ENCODE measurements at places on chromosomes 7 and 10.

GRCh38 chr7:124840435-124840834 lies 74.8 kb upstream of the GPR37 start:
- DNase-seq: no peak

DNA sequence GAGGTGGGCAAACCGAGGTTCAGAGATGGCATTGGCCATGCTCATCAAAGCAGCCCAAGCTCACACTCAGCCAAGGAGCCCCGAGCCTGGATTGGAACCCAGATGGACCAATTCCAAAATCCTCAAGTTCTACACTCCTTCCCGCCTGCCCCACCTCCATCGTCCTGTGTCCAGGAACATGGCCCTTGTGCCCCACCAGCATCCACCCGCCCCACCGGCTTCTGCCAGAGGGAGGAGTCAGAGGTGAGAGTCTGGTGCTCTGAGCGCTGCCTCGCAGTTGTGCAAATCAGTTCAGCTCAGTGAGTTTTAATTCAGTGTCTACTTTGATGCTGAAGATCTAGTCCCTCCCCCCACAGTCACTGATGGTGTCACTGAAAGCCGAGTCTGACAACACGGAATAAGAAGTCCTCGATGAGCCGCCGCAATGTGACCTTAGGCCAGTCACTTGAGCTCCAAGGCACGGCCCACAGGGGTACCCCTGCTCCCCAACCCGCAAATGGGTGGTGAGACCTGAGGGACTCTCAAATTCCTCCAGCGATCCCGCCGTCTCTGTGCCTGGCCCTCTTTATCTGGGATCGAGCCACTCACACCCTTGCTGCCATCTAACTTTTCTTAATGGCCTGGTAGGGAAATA lies 26.3 kb downstream of the PRKAG2 start:
- peak; percentile 12 for DNase-seq

DNA sequence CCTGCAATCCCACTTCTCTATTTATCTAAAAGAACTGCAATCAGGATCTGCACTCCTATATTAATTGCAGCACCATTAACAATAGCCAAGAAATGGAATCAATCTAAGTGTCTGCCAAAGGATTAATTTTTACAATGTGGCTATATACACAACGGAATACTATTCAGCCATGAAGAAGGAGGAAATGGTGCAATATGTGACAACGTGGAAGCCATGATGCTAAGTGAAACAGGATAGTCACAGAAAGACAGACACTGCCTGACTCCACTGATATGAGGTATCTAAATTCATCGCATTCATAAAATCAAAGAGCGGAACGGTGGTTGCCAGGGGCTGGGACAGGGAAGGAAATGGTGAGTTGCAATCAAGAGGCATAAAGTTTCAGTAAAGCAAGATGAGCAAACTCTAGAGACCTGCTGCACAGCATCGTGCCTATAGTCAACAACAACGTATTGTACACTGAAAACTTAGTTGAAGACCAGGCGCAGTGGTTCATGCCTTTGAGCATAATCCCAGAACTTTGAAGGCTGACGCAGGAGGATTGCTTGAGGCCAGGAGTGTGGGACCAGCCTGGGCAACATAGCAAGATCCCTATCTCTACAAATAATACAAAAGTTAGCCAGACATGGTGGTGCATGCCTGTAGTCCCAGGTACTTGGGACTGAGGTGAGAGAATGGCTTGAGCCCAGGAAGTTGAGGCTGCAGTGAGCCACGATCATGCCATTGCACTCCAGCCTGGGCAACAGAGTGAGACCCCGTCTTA lies 76.3 kb downstream of the FGFR2 start:
- no peak for DNase-seq

GRCh38 chr7:69090936-69091335 lies 507.3 kb upstream of the AUTS2 start:
- DNase-seq: no peak

GRCh38 chr7:115851291-115851690 lies 179.3 kb downstream of the TFEC start:
- no peak for DNase-seq

- DNase-seq: no peak
Measured at GRCh38 chr7:70006261-70006920, 408.1 kb downstream of the AUTS2 start.

DNA sequence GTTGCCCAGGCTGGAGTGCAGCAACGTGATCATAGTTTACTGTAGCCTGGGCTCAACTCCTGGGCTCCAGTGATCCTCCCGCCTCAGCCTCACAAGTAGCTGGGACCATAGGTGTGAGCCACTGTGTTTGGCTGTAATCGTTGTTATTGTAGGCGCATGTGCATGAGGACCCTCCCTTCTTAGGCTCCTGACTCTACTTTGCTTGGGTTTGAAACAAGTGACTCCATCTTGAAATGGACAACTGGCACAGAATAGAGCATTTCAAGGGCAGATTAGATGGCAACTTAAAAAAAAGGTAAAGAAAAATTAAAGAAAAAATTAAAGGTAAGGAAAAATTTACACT lies 15.4 kb upstream of the GIMAP8 start:
- no peak for DNase-seq

GRCh38 chr10:30835146-30835545 lies 196.5 kb downstream of the ZNF438 start:
- no peak for DNase-seq

- no peak for DNase-seq
Measured at GRCh38 chr7:132603220-132603833, 27.1 kb upstream of the PLXNA4 start.

- DNase-seq: no peak
Measured at GRCh38 chr10:9262770-9263169, 1208.3 kb downstream of the GATA3 start.

- no peak for DNase-seq
Measured at GRCh38 chr7:141480953-141481352, 70.3 kb upstream of the AGK start.

DNA sequence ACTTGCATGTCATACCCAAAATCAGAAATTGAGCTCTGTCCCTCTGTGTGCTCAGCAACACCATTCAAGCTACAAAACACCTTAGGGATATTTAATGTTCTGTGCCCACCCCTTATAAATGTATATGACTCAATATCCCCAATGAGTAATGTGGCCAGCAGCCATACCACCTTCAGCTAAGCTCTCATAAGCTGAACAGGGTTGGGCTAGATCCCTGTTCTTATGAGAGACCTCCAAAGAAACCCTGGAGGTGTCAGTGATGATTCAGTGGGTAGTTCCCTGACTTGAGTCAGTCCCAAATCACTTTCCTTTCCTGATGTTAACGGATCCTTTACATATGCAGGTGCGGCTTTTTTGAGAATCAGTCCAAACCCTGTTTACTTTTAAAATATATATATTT lies 253.8 kb downstream of the CREB5 start:
- DNase-seq: peak; percentile 6

- no peak for DNase-seq
Measured at GRCh38 chr10:95277201-95277570, 13.6 kb downstream of the PDLIM1 start.

DNA sequence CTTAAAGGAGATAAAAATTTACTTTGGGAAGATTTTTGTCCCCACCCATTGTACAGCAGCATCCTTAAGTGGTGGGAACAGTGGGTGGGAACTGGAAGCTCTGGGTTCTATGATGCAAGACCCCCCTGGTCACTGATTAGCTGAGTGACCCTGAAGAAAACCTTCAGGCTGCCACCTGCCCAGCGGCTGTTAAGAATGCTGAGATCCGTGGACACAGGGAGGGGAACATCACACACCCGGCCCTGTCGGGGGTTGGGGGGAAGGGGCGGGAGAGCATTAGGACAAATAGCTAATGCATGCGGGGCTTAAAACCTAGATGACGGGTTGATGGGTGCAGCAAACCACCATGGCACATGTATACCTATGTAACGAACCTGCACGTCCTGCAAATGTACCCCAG lies 14.5 kb downstream of the CARD11 start:
- DNase-seq: no peak

DNA sequence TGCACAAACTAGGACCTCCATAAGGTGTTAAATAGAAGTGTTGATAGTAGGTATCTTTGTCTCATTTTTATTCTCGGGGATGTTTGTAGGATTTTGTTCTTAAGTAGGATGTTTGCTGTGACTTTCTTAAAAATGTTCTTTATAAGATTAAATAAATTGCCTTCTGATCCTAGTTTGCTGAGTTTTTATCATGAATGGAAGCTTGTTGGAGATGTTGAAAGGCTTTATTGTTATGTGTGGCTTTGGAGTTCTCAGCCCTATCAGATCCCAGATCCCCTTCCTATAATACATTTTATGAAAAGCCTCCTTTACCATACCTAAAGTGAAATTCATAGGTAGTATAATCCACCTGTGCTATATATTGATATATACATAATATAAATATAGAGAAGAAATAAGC lies 40.1 kb downstream of the NHLRC2 start:
- no peak for DNase-seq

DNA sequence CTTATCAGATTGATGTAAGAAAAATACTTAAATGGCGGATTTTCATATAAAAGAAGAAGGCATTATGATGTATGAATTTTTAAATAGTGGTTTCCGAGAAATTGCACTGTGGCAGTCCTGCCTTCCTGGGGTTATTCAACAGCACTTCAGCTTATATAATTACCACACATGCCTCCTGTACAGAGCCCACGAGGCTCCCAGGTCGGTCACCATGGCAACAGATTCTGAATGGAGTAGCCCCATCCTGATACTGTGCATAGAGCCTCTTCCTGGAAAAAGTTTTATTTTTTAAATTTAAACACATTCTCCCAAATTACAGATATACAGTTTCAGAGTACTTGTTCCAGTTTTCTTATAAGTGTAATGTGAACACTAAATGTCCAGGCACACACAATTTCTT lies 15.9 kb upstream of the ASB4 start:
- DNase-seq: no peak

- no peak for DNase-seq
Measured at GRCh38 chr10:46264737-46265368, 21.9 kb upstream of the ANTXRL start.

GRCh38 chr10:124497196-124497881 lies 35.7 kb downstream of the LHPP start:
- no peak for DNase-seq

DNA sequence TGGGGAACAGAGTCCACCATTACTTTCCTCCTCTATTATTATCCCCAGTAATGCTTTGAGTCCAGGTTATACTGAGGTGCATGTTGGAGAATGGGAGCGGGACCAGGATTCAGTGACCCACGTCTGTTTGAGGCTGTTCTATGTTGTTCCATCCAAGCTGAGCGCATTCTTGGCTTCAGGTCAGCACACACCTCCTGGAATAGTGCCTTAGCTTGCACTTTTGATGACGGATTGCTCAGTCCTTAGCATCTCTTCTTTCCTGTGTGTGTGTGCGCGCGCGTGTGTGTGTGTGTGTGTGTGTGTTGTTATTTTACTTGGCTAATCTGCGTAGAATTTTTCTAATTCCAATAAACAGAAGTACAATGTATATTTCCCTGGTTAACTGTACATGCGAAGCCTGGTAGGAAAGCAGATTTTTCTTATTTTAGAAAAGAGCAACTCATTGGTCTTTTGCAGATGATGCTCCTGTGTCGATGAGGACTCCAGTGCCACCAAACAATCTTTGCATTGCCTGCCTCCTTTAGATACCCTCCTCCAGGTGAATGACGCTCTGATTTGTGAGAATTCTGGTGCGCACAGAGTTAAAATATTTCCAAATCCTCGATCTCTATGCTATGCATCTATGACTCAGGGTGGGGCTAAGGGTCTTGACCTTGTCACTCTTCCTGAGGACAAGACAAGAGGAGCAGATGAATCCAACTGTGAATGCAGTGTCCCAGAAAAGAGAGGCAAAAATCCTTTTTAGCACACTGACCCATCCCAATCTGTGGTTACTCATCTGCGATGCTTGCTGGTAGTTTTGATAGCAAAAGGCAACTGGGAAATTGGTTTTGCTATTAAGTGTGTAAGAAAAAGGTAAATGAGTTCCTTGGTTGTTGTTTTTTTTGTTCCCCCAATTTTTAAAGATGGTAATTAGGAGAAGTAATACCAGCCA lies 13.3 kb upstream of the CELF2 start:
- no peak for DNase-seq

- DNase-seq: no peak
Measured at GRCh38 chr10:96047004-96047649, 3.7 kb downstream of the CCNJ start.

GRCh38 chr10:51574248-51575048 lies 124.9 kb downstream of the CSTF2T start:
- DNase-seq: no peak

- DNase-seq: no peak
Measured at GRCh38 chr10:48234295-48234694, 40.2 kb downstream of the FRMPD2 start.

GRCh38 chr10:129449893-129450292 lies 17.1 kb upstream of the MGMT start:
- no peak for DNase-seq

GRCh38 chr10:121303287-121303890 lies 294.9 kb downstream of the FGFR2 start:
- no peak for DNase-seq

DNA sequence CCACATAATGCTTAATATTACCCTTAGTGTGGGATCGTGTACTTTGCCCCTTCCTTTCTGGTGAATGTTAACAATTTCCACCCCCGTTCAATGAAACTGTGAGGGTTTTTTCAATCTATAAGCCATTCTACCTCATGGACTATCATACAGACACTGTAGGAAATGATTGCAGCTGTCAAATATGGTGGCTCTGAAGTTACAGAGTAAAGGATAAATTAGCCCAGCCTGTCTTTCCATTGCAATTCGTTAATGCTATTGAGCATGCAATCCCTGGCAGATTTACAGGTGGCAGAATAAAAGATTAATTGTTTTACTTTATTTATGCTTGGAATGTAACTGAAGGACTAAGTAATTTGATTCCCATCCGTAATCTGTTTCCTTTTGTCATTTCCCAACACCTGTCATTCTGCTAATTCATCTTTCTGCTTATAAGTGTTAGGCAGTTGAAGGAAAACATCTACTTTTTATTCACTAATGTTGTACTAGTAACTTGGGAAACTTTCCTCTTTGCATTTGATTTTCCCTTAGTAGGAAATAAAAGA lies 1211.6 kb upstream of the LRRN3 start:
- DNase-seq: no peak

- DNase-seq: no peak
Measured at GRCh38 chr7:37670436-37670835, 13.1 kb upstream of the GPR141 start.

- no peak for DNase-seq
Measured at GRCh38 chr7:39075210-39075609, 97.5 kb downstream of the POU6F2 start.

DNA sequence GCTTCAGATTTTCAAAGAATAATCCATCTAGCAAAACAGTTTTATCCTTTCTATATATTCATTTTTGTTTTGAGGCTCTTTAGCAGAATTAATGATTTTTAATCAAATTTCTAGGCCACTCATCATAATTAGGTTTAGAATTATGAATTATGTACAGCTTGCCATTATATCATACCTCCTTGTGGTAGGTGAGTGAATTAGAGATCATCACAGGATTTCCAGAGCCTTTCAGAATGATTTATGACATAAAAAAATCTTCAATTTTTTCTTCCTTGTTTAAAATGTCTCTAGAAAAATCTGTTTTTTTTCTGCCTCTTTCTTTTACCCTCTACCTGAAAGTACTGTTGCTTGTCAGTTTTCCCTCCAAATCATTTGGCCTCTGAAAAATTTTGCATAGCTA lies 433.3 kb downstream of the LRMDA start:
- DNase-seq: no peak

GRCh38 chr7:8582728-8583127 lies 149.3 kb downstream of the NXPH1 start:
- DNase-seq: no peak

GRCh38 chr10:44392420-44392819 lies 7.5 kb upstream of the CXCL12 start:
- DNase-seq: no peak

Measured in activated CD8-positive, alpha-beta T cell treated with anti-CD3 and anti-CD28 coated beads for 36 hours (primary cell).